ENCODE measurements at places on chromosomes 7 and 10.
A peak's percentile ranks its signal among the peaks of the same experiment; 100 is the strongest.

- no peak for DNase-seq
These were observed 17.7 kb downstream of the SORBS1 start for GRCh38 chr10:95543459-95543858.

- no peak for DNase-seq
These were observed 63.3 kb upstream of the NANOS1 start for GRCh38 chr10:118966076-118966849.

DNA sequence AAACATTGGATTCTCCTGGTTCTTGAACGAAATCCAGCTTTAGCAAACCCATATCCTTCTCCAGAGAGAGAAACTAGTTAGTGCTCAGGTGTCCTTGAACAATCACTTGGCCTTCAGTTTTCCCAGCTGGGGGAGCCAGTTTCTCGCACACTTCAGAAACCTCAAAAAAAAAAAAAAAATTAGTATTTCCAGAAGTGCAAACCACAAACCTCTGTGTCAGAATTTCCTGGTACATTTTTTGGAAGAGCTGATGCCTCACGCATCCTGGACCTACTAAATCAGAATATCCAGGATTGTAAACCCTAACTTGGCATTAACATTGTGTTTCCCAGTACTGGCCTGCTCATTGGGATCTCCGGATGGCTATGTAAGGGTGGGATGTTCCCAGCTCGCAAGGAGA is 143.4 kb upstream of the EGR2 start:
- no peak for DNase-seq

- no peak for DNase-seq
These were observed 110.0 kb upstream of the MYO3A start for GRCh38 chr10:25824050-25824449.

- DNase-seq: no peak
These were observed 370.2 kb downstream of the LRMDA start for GRCh38 chr10:75801661-75802060.

DNA sequence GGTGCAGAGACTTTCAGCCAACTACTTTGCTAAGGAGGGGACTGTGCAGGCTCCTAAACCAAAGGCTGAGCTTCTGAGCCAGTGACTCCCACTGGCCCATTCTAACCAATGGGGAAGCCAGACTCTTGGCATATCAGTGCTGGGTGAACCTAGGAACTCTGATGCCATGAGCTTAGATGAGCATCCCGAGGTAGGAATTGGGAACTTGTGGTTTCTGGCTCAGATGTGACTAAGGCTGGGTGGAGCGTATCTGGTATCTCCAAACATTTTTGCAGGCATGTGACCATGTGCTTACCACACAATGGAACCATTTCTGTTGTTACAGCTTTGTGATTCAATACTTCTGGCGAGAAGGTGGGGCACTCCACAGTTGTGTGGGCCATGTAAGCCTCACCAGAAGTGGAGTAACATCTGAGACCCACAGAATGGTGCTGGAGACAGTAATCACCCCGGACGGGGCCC is 2.5 kb upstream of the AVPI1 start:
- no peak for DNase-seq

DNA sequence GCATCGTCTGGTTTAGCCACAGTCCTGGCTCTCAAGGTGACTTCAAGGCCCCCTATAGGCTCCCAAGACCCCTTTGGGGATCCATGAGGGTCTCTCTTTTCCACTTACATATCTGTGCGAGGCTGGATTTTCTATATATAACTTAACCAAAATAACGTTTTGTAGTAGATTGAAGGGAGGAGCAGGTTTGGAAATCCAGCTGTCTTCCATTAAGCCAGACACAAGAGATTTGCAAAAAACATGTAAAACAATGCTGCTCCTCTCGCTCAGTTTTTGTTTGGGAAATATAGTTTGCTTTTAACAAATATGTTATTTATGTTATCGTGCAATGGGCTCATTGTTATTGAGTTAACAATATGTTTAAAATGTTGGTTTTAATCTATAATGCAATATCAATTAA is 811.2 kb downstream of the TYW1 start:
- DNase-seq: no peak

- peak; percentile 77 for DNase-seq
These were observed 172.7 kb upstream of the GDF10 start for GRCh38 chr10:47127188-47127785.

DNA sequence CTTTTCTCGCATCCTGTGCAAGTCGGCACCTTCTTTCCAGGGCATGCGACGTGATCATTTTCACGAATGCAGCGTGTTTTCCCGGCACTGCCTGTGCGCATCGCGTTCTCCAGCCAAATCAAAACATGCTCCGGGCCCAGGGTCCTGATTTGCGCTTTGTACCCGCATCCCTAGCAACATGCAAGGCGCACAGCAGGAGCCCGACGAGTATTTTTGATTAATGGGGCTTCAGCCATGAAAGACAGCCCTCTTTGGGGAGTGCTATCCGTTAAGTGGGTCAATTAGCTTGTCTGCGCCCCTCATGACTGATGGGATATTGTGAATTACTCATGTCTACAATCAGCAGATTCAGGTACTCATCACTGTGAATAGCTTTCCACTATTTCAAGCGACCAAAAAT is 243.3 kb upstream of the RNF32 start:
- DNase-seq: no peak

- no peak for DNase-seq
These were observed at the start of gene SUN3 for GRCh38 chr7:48028938-48029337. SUN3 (minus strand) TSS chr7:48029107; CDS start chr7:48028938, 169 bp downstream.

- no peak for DNase-seq
These were observed 51.0 kb downstream of the ARL5B start for GRCh38 chr10:18710201-18710653.

DNA sequence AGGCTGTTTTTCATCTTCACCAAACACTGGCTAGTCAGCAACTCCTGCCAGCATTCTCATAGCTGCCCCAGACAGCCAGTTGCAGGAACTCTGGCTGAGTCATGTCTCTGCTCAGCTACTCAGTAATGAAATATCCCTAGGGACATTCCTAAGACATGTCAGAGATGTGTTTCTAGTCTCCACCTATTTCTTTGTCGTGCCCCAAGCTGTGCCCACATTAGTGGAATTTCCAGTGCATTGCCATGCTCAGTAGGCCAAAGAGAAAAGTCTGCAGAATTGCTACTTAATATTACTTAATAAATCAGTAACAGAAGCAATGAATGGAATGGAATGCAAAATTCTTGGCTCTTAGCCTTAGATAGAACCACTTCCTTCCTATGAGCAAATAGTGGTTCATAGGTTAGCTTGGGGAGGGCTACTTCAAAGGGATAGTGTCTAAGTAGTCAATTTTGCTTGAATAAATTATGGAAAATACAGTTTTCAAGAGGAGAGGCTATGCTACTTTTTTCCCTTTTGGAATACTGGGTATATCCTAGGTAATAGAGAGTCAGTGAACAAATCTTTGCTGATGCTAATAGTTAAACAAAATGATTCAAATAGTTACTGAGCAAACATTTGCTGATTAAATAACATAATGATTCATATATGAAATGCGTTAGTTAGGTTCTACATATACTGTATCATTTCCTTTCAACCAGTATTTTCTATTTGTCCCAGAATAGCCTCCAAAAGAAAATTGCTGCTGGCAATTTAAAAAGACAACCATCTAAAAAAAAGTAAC is 23.6 kb upstream of the SEMA3C start:
- DNase-seq: no peak

GRCh38 chr10:107118866-107119265 is 45.6 kb downstream of the SORCS1 start:
- DNase-seq: no peak

- DNase-seq: no peak
These were observed 79.6 kb downstream of the HGF start for GRCh38 chr7:81690251-81690650.

DNA sequence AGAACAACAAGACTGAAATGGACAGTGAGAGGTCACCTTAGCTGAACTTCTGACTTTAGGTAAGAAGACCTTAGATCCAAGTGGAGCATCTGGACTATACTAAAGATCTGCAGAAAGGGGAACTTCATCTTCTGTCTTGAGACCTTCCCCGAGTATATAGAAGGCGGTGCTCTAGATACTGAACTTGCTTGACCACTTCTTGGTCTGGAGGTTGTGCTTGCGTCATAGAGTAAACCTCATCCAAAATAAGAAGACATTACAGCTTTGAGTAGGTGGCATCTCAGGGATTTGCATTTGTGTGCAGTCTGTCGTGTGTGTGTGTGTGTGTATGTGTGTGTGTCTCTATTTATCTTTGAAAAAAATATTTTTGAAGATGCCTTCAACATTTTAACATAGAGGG is 157.5 kb downstream of the CHN2 start:
- no peak for DNase-seq

- no peak for DNase-seq
These were observed 38.4 kb downstream of the EEPD1 start for GRCh38 chr7:36191292-36191920.

- no peak for DNase-seq
These were observed 4.5 kb downstream of the ARID5B start for GRCh38 chr10:61905837-61906561.

- no peak for DNase-seq
These were observed 60.4 kb downstream of the RNLS start for GRCh38 chr10:88522715-88523114.

DNA sequence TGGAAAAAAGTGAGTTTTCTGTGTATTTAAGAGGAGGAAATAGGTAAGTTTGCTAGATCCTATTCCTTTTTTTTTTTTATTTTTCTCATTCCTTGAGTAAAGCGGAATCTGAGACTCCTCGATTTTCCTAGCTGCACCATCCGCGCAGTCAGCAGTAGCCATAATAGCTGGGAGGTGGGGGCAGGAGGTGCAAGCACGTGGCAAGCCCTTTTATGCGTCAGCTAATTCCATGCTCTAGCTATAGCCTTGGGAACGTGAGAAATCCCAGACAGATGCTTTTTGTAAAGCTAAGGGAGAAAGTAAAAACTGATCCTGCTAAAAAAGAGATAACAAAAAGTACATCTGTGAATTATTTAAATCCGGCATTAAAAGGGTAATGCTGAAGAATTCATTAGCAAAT is 33.2 kb upstream of the TPK1 start:
- no peak for DNase-seq

- DNase-seq: no peak
These were observed 29.3 kb downstream of the KCNH2 start for GRCh38 chr7:150948791-150949251.

DNA sequence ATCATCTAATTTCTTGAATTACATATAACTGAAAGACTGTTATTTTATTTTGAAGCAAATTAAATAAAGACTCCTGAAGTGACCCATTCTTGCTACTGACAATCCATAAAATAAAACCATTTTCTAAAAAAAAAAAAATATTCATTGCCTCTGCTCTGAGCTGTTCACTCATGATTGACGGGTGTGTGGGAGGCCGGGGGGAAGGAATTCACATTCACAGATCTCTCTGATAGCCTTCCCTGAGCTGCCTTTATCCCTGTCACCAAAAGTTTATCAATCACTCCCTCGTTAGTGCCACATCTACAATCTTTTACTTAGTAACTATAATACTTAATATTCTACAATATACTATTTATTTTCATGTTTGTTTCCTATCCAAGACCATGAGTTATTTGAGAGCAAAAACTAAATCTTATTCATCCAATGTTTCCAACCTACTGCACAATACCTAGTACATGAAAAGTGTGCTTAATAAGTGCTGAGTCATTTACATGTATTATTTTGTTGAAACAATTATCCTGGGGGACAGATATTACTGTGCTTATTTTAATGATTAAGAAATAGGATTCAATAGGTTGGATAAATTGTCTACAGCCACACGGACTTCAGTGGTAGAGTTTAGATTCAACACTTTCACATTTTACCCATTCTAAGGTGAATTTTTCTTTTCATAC is 618.7 kb downstream of the PHTF2 start:
- DNase-seq: no peak

GRCh38 chr7:136138991-136139390 is 161.8 kb upstream of the MTPN start:
- DNase-seq: no peak
